HuH-7 (cell line): ENCODE measurements at places on chromosomes 11 and 22.

DNA sequence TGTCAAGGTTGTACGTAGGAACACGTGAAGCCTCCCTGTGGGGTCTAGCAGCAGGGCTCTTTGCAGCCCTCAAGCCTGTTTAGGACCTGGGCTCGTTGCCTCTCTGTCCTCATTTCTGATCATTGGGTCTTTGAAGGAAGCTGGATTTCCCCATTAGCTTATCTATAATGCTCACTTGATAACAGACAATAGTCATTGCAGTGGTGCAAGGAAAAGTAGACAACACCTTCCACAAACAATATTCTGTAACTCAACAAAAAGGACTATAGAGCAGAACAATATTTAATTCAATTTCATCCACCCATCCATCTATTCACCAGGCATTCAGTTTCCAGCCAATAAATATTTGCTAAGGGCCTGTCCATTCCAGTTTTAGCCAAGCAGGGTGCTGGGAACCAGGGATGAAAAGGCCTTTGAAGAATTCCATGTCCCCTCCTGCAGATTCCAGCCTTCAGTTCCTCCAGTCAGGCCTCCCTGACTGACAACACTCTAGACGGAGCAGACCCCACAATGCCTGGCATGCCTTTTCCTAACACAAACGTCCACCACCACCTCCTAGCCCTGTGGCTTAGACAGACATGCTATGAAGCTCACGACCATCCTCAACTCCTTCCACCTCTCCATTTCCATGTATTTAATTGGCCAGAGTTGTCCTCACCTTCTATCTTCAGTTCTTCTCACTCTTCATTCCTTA lies 12.7 kb upstream of the POLD3 start:
- DNase-seq = no peak

DNA sequence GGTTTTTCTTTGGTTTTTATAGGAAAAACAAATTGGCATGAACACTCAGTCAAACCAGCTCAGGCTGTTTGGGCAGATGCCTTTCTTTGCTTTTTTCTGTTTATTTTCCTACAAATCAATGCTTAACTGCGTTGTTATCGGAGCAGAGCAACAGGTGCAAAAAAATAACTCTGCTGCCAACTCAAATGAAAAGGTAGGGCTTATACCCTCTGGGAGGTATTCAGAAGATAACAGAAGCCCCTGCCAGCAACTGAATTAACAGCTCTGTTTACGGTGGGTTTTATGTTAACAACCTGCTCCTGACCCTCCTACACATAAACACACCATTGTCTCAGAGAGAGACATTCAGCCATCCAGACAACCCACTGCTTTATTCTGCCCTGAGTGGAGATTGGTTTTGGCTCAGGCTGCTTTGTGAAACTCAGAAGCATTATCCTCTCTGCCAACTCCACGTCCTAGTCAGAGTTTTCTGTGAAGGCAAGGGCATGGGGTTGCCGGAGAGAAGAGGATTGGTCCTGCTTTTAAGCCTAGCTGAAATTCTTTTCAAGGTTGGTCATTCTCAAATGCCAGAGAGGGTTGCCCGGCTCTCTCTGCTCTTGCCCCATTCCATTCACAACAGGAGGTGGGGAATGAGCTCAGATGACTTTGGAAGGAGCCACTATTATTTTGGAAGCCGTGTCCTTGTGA lies 11.4 kb downstream of the EHF start:
- no peak for DNase-seq

DNA sequence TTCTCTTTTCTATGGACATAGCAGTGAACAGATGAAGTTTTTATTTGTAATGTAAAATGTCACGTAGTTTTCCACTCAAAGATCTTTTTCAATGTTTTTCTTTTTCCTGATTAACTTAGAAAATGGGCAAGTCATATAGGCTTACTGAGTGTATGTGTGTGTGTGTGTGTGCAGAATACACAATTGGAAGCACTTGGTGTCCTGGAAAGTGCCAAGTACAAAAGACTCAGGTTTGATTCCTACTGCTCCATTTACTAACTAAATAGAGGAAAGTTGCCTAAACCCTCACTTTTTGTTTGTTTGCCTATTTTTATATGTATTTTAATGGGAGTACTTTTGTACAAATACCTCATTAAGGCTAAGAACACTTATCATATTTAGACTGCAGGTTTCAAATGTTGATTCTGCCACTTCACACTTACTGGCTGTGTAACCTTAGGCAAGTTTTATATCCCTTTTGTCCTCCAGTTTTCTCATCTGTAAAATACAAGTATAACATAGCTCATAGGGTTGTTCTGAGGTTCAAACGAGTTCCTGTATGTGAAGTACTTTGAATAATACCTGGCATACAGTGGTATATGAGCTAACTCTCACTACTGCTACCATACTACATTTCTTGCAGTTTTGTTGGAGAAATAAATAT lies 90.1 kb downstream of the TYR start:
- DNase-seq = no peak

DNA sequence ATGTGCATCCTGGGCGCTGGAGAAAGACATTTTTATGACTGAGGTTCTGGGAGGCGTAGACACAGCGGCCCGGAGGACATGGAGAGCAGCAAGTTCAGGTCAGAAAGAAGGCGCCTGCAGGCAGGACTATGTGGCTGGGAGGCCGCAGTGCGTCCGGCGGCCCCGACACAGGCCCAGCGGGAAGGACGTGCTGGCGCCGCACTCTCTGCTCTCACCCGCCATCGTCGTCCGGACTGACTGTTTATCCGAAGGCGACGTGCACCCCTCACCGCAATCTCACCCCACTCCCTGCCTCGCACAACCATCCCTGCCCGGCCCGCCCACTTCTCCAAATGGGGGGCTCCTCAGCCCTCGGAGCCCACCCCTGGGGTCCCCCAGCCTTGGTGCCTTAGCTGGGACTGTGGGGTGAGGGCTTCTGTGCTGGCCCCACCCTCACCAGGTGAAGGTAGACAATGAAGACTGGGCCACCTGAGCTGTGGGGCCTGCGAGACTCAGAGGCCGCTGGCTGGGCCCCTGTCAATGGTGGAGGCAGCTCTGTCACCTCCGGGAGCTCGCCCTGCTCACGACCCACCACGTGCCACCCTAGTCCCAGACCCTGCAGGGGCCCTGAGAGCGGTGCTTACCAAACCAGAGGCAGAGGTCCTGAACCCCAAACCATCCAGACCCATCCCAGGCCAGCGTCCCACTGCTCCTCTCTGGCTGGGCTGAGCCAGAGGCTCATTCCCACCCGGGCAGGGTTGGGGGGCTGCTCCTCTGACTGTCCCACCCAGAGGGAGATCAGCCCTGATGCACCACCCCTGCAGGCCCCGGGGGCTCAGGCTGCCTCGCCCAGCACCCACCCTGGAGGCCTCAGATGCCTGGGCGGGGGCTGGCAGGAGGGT lies 16.2 kb upstream of the MUC5B start:
- DNase-seq = no peak

- peak; percentile 28 for DNase-seq
Measured at GRCh38 chr11:17504330-17505107, 27.9 kb upstream of the ABCC8 start.

DNA sequence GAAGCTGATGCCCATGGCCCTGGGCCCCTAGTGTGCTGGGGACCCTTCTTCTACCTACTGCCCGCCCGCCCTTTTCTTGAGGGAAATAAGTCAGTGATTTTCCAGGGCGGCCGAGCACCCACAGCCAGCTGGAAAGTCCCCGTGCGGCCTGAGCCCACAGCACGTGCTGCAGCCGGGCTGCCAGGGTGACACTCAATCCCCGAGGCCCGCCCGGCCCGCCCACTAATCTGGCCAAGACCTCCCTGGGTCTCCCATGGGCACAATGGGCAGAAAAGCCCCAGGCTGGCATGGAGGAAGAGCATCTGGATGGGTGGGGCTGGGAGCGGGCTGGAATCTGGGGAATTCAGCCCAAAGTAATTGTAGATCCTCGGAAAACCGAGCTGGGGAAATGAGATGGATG lies 24.8 kb downstream of the WNT7B start:
- DNase-seq = no peak

DNA sequence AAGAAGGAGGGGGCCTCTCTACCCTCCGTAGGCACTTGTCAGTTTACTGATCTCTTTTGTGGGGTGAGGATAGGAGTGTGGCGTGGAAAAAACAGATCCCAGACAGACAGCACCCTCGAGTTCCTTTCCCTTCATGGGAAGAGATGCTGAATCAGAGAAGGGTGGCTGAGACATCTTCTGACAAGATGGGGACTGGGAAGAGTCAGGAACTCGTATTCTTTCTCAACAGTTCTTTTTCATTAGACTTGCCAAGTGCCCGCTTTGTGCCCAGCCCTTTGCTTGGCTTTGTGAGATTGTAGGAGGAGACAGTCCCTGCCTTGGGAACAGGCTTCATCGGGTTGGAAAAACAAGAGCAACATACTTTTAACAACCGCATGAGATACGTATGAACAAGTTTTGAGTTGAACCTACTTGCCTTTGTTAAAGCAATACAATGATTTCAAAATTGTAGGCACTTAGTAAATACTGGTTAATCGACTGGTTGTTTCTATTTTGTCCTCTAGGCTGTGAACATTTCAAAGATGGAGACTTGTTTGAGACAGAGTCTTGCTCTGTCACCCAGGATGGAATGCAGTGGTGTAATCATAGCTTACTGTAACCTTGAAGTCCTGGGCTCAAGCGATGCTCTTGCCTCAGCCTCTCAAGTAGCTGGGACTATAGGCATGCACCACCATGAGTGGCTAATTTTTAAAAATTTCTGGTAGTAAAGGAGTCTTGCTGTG lies 1.1 kb downstream of the RRM1 start:
- DNase-seq = no peak

- peak; percentile 72 for DNase-seq
Measured at GRCh38 chr22:20571531-20572007, 64.2 kb downstream of the MED15 start.

- no peak for DNase-seq
Measured at GRCh38 chr11:40376331-40376730, 1083.1 kb downstream of the LRRC4C start.

DNA sequence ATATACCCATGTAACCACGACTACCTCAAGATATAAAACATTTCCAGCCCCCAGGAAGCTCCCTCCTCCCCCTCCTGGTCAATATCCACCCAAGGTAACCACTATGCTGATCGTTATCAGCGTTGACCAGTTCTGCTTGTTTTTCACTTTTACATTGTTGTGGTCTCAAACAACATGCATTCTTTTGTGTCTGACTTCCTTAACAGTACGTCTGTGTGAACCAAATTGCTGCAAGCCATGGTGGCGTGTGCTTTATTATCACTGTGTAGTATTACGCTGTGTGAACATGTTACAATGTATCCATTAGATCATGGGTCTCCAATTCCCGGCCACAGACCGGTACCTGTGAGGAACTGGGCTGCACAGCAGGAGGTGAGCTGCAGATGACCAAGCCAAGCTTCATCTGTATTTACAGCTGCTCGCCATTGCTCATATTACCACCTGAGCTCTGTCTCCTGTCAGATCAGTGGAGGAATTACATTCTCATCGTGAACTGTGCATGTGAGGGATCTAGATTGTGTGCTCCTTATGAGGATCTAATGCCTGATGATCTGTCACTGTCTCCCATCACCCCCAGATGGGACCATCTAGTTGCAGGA lies 15.5 kb upstream of the GRK3 start:
- no peak for DNase-seq

DNA sequence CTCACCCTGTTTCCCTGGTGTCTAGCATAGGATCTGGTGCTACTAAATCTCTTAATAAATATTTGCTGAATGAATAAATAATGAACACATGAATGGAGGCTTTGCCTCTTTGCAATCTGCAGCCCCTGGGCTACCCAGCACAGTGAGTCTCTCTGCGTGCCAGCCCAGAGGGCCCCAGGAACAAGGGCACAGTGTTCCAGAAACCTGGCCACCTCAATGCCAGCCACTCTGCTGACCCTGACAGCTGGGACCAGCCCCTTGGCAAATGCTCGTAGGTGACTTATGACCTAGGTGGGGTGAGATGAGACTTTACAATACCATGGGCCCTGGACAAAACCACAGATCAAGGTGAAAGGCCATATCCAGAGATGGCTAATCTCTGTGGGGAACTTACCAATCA lies 31.6 kb downstream of the UQCR10 start:
- DNase-seq = no peak

- DNase-seq = no peak
Measured at GRCh38 chr11:113664069-113664980, 41.8 kb downstream of the TMPRSS5 start.

GRCh38 chr22:40019100-40019499 lies 24.3 kb downstream of the FAM83F start:
- DNase-seq = no peak

DNA sequence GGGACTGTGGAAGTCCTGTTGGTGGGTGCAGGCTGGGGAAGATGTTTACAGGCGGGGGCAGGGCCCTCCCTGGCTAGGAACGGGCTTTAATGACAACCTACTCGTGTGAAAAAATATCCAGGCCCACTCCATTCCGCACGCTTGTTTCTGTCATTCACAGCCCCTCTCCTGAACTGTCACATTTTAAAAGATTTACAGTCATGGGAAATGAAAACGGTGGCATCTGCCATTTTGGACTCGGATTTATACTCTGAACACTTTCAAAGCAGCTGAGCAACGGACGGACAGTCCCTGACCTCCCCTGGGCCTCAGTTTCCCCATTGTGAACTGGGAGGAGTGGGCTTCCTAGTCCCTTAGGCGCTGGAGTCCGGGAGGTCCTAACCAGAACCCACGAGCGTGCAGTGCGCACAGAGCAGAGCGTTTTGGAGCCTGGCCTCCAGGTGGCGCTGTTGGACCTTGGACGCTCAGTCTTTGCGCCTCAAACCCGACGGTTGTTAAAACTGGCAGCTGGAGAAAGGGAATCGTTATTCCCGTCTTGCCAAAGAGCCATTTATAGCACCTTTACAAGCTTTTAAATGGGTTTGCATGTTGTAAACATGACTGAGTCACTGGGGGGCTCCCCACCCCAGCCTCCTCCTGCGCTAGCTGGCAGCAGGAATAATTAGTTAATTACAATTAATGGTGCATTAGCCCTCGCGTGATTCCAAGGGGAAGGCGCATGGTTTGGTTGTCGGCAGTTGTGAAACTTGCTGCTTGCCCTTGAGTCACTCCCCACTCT lies 75.3 kb downstream of the FBLN1 start:
- DNase-seq = peak; percentile 87

DNA sequence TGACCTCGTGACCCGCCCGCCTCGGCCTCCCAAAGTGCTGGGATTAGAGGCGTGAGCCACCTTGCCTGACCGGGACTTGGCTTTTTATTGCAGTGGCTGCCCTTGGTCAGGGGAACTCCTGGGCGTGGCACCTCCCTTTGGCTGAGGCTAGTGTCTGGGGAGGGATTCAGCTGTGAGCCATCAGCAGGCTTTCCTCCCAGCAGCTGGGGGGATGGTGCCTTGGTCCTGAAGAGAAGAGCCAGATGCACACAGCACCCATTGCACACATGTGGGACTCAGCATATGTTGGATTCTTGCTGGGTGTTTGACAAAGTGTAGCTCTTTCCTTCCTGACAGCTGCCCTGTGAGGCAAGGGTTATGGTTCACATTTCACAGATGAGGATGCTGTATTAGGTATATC lies 8.4 kb downstream of the CYTH4 start:
- no peak for DNase-seq

GRCh38 chr22:27344546-27344945 lies 457.0 kb downstream of the MN1 start:
- DNase-seq = no peak

- no peak for DNase-seq
Measured at GRCh38 chr11:119599864-119600541, 129.0 kb downstream of the NECTIN1 start.
